IMR-90 (cell line): ENCODE measurements at places on chromosomes 5 and 9. TPM values are rescaled to one million over a fixed set of nuclear protein-coding genes. Genes with fewer than 3 reads are reported as not detected.

DNA sequence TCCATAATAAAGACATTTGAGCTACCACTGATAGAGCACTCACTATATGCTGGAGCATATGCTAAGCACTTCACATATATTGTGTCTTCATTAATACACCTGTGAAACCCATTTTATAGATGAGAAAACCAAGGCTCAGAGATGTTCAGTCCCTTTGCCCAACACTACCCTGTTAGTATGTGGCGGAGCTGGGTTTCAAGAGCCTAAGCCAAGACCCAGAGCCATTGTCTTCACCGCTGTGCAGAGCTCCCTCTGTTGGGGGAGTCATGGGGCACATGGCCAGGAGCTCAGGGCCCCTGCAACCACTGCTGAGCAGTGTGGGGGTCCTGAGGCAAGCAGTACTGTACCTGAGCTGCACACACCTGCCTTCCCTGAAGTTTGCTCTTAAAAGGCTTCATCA is 37.3 kb upstream of the SLC25A51 start:
- no peaks in the 10 kb centered on the region for H3K27me3 ChIP-seq
- no peak overlapping the region for H3K4me3 ChIP-seq
- H3K27ac ChIP-seq, result no peak overlapping the region
- H3K4me1 ChIP-seq, result peaks cover 62% of the 10 kb centered on the region
- H3K36me3 ChIP-seq, result peaks cover 28% of the 10 kb centered on the region
- no peak for DNase-seq

- H3K4me3 ChIP-seq, result no peak overlapping the region
- H3K36me3 ChIP-seq, result no peaks in the 10 kb centered on the region
- H3K4me1 ChIP-seq, result peaks cover 31% of the 10 kb centered on the region
- no peak for DNase-seq
These were observed 25.7 kb upstream of the CDKN2AIPNL start for GRCh38 chr5:134437340-134437846.

DNA sequence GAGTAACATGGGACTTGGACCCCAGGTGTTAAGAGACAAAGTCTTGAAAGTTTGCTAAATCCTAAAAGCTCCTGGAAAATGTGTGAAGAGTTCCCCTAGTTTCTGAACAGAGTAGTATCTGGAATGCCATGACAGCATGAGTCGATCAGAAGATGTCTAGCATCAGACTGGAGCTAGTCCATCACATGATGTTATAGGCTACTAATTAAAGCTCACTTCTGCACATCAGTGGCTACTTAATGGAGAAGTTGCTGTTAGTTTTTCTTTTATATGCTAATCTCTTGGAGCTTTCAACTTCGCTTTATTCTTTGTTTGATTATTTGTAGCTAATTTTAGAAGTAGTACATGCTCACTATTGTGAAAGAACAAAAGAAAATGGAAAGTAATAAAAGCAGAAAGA is 471.3 kb upstream of the KLF4 start:
- no peak for DNase-seq
- no peak overlapping the region for H3K27ac ChIP-seq
- no peaks in the 10 kb centered on the region for H3K4me1 ChIP-seq

GRCh38 chr9:16308645-16309044 is 561.8 kb downstream of the BNC2 start:
- H3K27me3 ChIP-seq, result peaks cover 4% of the 10 kb centered on the region
- H3K36me3 ChIP-seq, result no peaks in the 10 kb centered on the region
- no peaks in the 10 kb centered on the region; the same call in 1 of the 2 replicates for H3K4me1 ChIP-seq
- H3K4me3 ChIP-seq, result no peak overlapping the region
- DNase-seq, result no peak
- no peak overlapping the region for H3K27ac ChIP-seq

GRCh38 chr5:176565760-176566288 is 16.7 kb downstream of the CDHR2 start:
- H3K4me3 ChIP-seq, result no peak overlapping the region
- H3K27me3 ChIP-seq, result peaks cover 26% of the 10 kb centered on the region
- no peaks in the 10 kb centered on the region for H3K36me3 ChIP-seq

GRCh38 chr9:35529161-35529823 is 39.4 kb downstream of the RUSC2 start:
- H3K4me3 ChIP-seq, result no peak overlapping the region
- peaks cover 1% of the 10 kb centered on the region; the same call in 1 of the 2 replicates for H3K36me3 ChIP-seq
- H3K27ac ChIP-seq, result no peak overlapping the region
- H3K4me1 ChIP-seq, result peaks cover 24% of the 10 kb centered on the region

The GABRP gene
- total RNA-seq, result not detected in 2 replicates
